ENCODE measurements at places on chromosomes 7 and 10.

- no peak for DNase-seq
These were observed 494.4 kb downstream of the TCERG1L start for GRCh38 chr10:130817046-130817624.

DNA sequence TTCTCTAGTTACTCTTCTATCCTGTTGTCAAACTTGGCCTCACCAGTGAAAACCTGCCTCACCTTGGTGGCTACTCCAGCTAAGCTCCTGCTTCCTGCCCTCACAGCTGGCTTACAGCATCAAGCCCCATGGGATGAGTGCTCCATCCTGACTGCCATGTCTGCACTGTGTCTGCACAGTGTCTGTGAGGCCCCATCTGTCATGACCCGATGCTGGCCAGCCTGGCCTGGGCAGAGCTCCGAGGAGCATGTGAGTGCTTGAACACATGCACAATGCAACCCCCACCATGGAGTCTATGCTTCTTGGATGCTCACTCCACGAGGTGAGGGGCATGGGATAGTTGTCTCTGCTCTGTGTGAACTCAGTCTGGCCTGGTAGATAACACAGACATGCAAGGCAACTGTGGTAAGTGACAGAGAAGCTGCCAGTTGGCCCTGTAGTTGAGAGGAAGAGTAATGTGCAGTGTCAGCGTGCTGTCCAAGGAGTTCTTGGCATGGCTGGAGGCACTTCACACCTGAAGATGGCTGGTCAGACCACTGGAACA is 207.1 kb upstream of the ZNF32 start:
- no peak for DNase-seq

- DNase-seq: no peak
These were observed 366.9 kb downstream of the PHTF2 start for GRCh38 chr7:78165454-78165853.

- no peak for DNase-seq
These were observed 235.1 kb downstream of the SORCS1 start for GRCh38 chr10:106929291-106929895.

DNA sequence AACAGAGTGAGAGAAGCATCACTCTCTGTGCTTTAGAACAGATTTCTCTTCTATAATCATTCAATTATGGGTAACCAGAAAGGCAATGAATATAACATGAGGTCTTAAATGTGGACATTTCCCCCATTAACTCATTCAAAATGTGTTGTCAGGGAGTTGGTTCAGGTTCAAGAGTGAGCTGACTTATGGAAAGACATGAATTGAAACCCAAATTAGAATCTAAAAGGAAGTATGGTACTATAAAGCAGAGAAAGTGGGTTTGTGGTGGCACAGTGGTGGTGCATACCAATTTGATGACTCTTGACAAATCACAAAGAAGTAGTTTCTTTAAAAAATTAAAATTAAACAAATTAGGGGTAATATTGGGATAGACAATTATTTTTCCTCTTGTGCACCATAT is 114.6 kb upstream of the MEOX2 start:
- no peak for DNase-seq

DNA sequence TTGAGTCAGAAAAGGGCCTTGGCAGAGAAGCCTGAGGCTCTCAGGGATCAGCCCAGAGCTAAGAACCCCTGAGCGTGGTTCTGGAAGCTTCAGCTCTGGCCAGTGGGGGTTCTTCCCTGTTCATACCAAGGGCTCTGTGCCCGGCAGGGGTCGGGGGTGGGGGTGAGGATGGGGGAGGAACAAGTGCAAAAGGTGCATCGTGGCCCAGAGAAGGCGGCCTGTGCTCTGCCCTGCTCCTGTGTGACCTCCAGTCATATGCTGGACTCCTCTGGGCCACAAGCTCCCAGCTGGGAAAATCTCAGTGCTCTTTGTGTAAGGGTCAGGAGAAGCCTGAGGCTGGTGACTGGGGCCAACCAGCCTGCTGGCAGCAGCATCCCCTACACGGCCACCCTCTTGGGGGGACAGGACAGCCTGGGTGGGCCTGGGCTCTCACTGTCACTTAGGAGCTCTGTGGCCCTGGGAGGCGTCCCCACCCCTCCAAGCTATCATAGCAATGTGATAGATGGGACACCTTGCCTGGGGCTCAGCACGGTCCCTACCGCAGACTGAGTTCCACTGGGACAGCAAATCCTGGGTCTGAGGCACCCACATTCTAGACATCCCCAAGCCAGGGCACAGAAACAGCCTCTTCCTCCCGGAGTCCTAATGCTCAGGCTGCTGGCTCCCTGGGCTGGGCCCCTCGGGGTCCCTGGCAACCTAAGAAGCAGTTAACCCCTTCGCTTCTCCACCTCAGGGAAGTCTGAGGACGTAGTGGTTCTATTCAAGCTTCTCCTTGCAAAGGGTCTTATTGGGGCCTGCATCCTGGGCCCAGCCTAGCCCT is 2.5 kb downstream of the MMRN2 start:
- no peak for DNase-seq

DNA sequence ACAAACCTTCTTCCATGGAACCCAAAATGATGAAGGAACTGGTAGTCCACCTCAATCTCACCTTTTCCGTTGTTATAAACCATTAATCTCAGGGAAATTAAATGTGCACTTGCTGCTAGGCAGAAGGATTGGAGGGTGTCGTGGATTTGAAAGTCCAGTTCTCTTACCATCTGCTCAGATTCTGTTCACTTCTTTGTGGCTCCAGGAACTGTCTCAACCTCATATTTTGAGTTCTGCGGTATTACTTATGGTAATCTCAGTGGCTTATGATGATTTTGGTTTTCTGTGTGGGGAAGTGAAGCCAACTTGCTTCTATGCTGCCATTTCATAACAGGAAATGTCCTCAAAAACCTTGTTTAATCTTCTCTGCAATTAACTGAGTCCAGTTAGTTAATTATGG is 136.4 kb downstream of the CDC14C start:
- no peak for DNase-seq

- no peak for DNase-seq
These were observed 26.2 kb upstream of the LIMK1 start for GRCh38 chr7:74057216-74057925.

DNA sequence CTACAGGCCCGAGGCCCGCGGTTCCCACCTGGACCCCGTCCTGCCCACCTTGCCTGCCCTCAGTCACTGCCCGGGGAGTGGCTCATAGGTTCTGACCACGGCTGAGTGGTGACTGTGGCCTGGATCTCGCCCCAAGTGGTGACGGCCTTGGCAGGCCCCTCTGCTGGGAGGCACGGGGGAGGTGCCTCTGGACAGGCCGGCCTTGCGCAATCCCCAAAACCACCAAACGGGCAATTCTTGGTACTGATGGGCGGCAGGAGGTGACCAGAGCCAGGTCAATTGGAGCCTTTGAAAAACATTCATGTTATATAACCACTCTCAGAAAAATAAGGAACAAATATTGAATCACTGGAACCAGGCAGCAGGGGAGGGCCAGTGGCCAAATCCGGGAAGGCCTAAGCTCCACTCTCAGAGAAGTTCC is 83.4 kb downstream of the PRKAG2 start:
- no peak for DNase-seq

DNA sequence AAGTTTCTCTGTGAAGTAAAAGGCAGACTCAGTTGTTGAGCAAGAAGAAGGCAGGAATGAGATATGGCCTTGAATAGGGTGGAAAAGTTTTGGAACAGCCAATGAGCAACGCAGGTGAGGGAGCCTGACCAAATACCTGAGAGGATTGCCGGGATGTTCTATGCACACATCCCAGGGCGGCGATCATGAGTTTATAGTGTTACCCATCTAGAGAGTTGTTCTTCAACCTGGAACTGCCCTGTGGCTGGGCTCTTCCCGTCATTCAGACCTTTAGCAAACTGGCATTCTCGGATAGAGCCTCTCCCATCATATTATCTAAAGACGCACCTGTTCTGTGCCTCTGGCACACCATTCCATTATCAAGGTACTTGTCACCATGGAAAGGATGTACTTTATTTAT is 103.0 kb upstream of the KIF5B start:
- DNase-seq: no peak

- no peak for DNase-seq
These were observed 106.4 kb upstream of the SDK1 start for GRCh38 chr7:3194501-3195141.

DNA sequence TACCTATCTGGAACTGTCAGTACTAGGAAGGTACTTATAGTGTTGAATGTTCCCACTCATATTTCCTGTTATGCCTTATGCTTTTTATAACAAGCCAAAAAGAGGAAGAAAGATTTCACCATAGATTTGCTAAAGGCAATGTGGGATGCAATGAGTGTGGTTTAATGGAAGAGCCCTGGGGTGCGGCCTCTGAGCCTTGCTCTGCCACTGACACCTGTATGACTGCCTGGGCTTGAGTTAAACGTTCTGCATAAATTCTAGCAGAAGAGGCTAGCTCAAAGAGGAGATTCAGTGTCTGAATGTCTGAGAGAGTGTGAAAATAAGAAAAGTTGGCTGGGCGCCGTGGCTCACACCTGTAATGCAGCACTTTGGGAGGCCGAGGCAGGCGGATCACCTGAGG is 143.8 kb downstream of the TPST1 start:
- no peak for DNase-seq

GRCh38 chr7:52691257-52691656 is 344.2 kb upstream of the POM121L12 start:
- no peak for DNase-seq

- no peak for DNase-seq
These were observed 116.5 kb downstream of the ADARB2 start for GRCh38 chr10:1620803-1621202.

- DNase-seq: no peak
These were observed 147.9 kb downstream of the DGKB start for GRCh38 chr7:14754631-14755030.

- DNase-seq: no peak
These were observed 15.9 kb downstream of the LAMB4 start for GRCh38 chr7:108114117-108114841.

- DNase-seq: no peak
These were observed at the start of gene CLRN3 for GRCh38 chr10:127892743-127893142. CLRN3 (minus strand) TSS chr10:127892941; CDS start chr10:127892784, 157 bp downstream.

DNA sequence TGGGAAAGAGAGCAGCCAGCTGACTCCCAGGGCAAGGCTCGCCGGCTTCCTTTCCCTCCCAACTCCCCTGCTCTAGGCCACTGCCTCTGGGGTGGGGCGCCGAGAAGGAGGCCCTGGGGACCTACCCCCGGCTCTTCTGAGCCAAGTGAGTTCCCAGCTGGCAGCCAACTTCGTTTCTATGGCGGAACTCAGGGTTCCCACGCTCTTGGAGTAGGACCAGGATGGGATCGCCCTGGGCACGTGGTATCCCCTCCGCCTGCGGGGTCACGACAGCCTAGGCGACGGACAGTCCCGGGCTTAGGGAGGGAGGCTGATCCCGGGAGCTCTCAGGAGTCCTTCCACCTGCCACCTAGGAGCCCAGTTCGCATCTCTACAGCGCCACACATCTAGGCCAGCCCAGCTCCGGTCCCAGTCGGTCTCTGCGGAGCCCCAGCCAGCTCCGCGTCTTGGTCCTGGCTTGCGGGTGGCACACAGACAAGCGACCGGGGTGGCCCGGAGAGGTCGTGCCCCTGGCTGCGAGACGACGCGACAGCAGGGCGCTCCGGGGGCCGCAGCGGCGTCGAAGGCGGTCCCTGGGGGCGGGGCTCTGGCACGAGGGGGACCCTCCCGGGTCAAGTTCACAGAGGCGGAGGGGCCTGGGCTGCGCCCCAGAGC is 20.5 kb upstream of the GATA3 start:
- no peak for DNase-seq

DNA sequence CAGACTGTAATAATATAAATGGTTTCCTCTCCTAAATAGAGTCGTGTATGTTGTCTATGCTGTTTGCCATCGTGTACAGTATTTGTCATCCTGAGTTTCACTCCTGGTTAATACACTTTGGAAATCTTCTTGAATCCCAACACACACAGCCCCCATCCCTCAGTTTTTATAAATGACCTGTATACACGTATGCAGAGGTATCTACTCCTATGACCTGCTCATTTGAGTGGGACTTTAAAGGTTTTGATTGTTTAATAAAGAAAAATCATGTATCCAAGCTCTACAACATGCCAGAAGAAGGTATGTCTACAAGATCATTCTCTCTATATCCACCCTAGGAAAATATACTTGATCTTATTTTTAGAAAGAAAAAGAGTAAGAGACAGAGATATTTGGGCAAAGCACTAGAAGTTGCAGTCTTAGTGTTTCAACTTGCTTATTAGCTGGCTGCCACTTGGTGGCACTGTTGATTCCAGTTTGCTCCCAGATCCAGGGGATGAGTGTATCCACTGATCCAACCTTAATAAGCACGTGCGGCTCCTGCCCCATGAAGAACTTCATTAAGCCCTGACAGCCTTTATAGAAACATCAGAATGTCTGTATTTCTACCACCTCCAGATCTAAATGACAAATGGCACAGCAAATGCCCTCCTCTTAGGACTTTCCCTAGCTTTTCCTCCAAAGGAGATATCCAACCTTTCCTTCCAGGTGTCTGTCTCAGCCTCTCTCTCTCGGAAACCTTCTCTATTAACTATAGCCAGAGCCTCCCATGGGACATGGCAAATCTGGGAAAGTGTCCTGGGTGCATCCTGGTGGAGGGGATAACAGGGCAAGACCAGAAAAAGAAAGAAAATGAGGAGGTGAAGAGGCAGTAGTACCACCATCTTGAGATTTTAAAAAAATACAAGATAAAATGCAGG is 181.6 kb upstream of the NEBL start:
- DNase-seq: no peak

DNA sequence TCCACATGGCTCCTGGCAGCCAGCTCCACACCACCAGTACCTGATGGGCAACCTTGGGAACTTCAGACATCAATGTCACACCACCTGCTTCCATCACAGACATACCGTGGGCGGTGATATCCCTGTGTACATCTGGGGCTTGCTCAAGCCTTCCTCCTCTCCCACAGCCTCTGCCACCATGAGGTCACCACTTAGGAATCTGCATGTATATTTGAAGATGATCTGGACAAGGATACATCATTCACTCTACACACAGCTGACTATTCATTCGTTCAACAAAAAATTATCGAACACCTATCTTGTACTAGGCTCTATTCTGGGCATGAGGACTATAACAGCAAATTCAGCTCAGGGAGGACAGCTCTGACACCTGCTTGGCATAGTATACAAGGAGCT is 6.8 kb downstream of the DLG5 start:
- DNase-seq: no peak

DNA sequence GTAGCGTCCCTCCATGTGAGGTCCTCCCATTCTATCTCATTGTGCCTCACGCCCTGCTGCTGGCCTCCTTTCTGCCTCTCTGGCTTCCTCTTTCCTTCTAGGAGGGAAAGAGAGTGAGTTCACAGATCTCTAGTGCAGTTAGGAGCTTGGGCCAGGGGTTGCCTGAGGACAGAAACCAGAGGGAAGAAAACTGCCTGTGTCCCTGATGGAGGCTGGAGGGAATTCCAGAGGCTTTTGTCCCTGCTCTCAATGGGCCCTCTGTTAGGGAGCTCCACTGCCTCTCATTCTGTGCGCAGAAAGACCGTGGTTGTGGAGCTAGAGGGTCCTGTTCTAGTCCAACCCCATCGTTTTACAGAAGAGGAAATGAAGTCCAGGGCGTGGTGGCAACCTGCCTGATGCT is 4.6 kb downstream of the MARVELD1 start:
- DNase-seq: no peak

DNA sequence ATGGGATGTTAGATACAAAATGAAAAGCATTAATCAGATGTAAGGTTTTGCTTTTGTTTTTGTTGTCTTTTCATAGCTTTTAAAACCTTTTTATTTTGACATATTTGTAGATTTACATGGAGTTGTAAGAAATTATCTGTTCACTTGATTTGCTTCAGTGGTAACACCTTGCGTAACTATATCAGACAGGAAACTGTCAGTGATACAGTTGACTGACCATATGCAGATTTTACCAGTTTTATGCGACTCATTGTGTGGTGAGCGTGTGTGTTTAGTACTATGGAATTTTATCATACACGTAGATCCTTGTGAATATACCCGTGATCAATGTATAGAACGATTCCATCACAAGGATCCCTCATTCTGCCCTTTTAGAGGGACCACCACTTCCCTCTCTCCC is 701.4 kb downstream of the SUGCT start:
- DNase-seq: no peak

Measured in HS-27A (cell line).